Stimulated activated CD4-positive, alpha-beta T cell treated with anti-CD3 and anti-CD28 coated beads, Interleukin-15, amount 100 ng/mL, for 48 hours (primary cell): ENCODE measurements at places on chromosomes 2 and 18.

GRCh38 chr18:44245019-44245418 is 435.7 kb upstream of the SETBP1 start:
- DNase-seq, result no peak

DNA sequence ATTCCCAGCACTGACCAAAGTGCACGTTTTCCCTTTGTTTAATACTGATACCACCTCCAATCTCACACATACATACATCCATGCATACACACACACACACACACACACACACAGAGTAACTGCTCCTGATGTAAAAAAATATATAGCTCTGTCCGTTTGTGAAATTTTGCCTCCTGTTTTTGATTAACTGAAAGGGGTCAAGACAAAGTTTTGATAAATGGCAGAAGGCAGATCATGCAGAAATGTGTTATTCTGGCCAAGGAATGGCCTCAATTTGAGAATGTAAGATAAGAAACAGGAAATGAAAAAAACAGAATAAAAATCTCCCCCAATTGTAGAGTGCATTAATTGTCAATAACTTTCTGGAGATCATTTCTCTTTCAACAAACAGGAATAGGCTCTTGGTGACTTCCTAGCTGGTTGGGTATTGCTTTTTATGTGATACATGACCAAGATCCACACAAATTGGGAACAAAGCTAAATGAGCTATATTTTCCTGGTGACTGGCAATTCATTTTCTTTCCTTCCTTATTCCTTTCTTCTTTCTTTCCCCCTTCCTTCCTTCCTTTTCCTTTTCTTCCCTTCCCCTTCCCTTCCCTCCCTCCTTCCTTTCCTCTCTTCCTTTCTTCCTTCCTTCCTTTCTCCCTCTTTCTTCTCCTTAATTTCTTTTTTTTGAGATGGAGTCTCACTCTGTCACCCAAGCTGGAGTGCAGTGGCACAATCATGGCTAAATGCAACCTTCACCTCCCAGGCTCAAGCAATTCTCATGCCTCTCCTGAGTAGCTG is 88.9 kb upstream of the PMAIP1 start:
- DNase-seq, result no peak

- no peak for DNase-seq
Measured at GRCh38 chr2:227205701-227206100, 41.3 kb downstream of the COL4A3 start.

GRCh38 chr2:81706856-81707255 is 1402.3 kb upstream of the LRRTM1 start:
- DNase-seq, result no peak

DNA sequence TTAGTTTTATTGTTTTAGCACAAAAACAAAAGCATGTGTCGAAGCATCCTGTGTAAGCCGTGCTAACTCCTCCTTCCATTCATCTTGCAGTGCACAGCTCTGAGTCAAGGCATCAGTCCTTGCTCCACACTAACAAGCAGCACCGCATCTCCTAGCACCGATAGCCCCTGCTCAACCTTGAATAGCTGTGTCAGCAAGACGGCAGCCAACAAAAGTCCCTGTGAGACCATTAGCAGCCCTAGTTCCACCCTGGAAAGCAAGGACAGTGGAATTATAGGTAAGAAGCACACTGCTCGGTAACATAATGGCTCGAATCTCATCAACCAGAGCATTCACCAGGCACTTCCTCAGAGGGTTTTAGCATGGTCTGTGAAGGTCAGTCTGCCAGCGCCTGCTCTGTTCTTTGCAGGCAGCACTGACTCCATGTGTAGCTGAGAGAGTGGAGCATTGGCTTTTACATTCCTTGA is 136.2 kb downstream of the WDSUB1 start:
- DNase-seq, result no peak
